ENCODE measurements at places on chromosomes 5 and 9. TPM values are rescaled to one million over a fixed set of nuclear protein-coding genes. Genes with fewer than 3 reads are reported as not detected.
A peak's percentile ranks its signal among the peaks of the same experiment; 100 is the strongest.

Gene SPATA6L
- 3.0 TPM for total RNA-seq

GRCh38 chr5:172843825-172844576, 9.9 kb downstream of the ERGIC1 start:
- no peaks in the 10 kb centered on the region for H3K36me3 ChIP-seq
- peaks cover 70% of the 10 kb centered on the region for H3K4me1 ChIP-seq
- H3K27ac ChIP-seq, result no peak overlapping the region
- H3K4me3 ChIP-seq, result no peak overlapping the region
- DNase-seq, result no peak

- no peak overlapping the region for H3K4me3 ChIP-seq
- DNase-seq, result no peak
- no peaks in the 10 kb centered on the region for H3K36me3 ChIP-seq
- H3K4me1 ChIP-seq, result no peaks in the 10 kb centered on the region
Measured at GRCh38 chr5:77748160-77748559, 28.0 kb downstream of the TBCA start.

DNA sequence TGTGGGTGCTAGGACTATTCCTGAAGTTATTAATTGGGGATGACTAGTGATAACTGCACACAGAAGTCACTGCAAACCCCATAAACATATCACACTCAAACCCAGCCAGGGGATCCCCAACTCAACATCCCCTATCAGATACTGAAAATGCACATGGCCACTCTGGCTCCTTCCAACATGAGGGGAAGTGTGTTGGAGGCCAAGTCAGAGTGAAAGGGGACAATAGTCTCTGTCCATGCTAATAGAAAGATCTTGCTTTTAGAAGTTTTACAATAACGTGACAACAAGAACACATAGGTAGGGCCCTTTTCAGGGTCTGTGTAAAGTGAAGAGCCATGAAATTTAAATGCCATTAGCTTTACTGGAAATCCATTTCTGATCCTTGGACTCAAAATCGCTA, 98.8 kb upstream of the SEMA6A start:
- no peak for DNase-seq
- no peak overlapping the region for H3K4me3 ChIP-seq
- no peaks in the 10 kb centered on the region for H3K27me3 ChIP-seq
- no peaks in the 10 kb centered on the region for H3K36me3 ChIP-seq

Gene PDLIM4
- 25.6 TPM for total RNA-seq

- H3K36me3 ChIP-seq, result no peaks in the 10 kb centered on the region
- H3K27ac ChIP-seq, result no peak overlapping the region
- no peak overlapping the region for H3K4me3 ChIP-seq
- no peaks in the 10 kb centered on the region for H3K27me3 ChIP-seq
- no peak for DNase-seq
Measured at GRCh38 chr5:4413996-4414395, 726.1 kb upstream of the ADAMTS16 start.

Gene NELFB
- total RNA-seq, result 41.4 TPM

GRCh38 chr9:90057361-90057760, 452.5 kb downstream of the GADD45G start:
- H3K27me3 ChIP-seq, result no peaks in the 10 kb centered on the region
- H3K4me3 ChIP-seq, result no peak overlapping the region
- H3K27ac ChIP-seq, result no peak overlapping the region
- no peak for DNase-seq
- H3K36me3 ChIP-seq, result no peaks in the 10 kb centered on the region
- H3K4me1 ChIP-seq, result no peaks in the 10 kb centered on the region

Gene ZNF474
- not detected for total RNA-seq

GRCh38 chr5:100803397-100803796, 99.7 kb downstream of the ST8SIA4 start:
- no peaks in the 10 kb centered on the region for H3K27me3 ChIP-seq
- H3K27ac ChIP-seq, result no peak overlapping the region
- no peak overlapping the region for H3K4me3 ChIP-seq
- H3K36me3 ChIP-seq, result no peaks in the 10 kb centered on the region
- no peaks in the 10 kb centered on the region for H3K4me1 ChIP-seq
- no peak for DNase-seq

DNA sequence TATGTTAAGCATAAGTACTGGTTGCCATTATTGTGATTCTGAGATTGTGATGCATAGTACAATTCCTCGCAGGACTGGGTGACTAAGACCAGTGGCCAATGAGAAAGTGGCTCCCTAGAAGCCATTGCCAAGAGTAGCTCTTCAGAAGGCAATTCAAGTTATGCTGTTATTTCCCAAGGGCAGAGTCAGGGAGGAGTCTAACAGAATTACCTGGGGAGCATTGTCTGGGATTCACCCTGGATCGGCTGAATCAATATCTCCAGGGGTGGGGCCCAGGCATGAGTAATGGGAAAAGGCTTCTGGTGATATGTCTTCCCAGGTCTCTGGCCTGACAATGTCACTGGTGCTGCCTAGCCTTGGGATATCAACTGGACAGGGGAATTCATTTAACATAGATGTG, 10.9 kb upstream of the ARHGEF28 start:
- no peaks in the 10 kb centered on the region for H3K27me3 ChIP-seq
- no peak overlapping the region for H3K27ac ChIP-seq
- DNase-seq, result no peak
- H3K36me3 ChIP-seq, result no peaks in the 10 kb centered on the region
- H3K4me1 ChIP-seq, result no peaks in the 10 kb centered on the region

GRCh38 chr5:90359073-90359920, 50.3 kb downstream of the CETN3 start:
- no peaks in the 10 kb centered on the region for H3K36me3 ChIP-seq
- H3K4me3 ChIP-seq, result no peak overlapping the region
- no peak for DNase-seq
- no peak overlapping the region for H3K27ac ChIP-seq

Gene IRX2
- total RNA-seq, result 5.7 TPM

Gene AMBP
- total RNA-seq, result not detected

Gene ZBTB5
- total RNA-seq, result 15.0 TPM

Gene GMCL2
- not detected for total RNA-seq

- H3K4me1 ChIP-seq, result peaks cover 34% of the 10 kb centered on the region
- no peak overlapping the region for H3K27ac ChIP-seq
- DNase-seq, result no peak
- H3K4me3 ChIP-seq, result no peak overlapping the region
- H3K36me3 ChIP-seq, result no peaks in the 10 kb centered on the region
- no peaks in the 10 kb centered on the region for H3K27me3 ChIP-seq
Measured at GRCh38 chr5:75538211-75538610, 26.5 kb downstream of the POLK start.

Gene ALDH7A1
- total RNA-seq, result 35.9 TPM

DNA sequence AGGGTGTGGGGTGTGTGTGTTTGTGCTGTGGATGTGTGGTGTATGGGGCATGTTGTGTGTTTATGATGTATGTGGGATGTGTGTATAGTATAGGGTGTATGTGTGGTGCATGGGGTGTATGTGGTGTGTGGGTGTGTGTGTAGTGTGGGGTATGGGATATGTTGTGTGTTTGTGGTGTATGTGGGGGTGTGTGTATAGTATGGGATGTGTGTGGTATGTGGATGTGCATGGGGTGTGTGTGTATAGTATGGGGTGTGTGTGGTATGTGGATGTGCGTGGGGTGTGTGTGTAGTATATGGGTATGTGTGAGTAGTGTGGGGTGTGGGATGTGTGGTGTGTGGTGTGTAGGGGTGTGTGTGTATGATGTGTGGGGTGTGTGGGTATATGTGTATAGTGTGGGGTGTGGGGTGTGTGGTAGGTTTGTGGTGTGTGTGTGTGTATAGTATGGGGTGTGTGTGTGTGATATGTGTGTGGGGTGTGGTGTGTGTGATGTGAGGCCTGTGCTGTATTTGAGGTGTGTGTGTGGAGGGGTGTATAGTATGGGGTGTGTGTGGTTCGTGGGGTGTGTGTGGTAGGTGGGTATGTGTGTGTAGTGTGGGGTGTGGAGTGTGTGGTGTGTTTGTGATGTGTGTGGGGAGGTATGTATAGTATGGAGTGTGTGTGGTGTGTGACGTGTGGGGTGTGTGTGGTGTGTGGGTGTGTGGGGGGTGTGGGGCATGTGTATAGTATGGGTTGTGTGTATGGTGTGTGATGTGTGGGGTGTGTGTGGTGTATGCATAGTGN, 10.5 kb downstream of the ECSCR start:
- H3K27ac ChIP-seq, result no peak overlapping the region
- no peaks in the 10 kb centered on the region for H3K27me3 ChIP-seq
- no peak for DNase-seq
- H3K4me3 ChIP-seq, result no peak overlapping the region
- H3K36me3 ChIP-seq, result no peaks in the 10 kb centered on the region

Gene LSM11
- 3.7 TPM for total RNA-seq

DNA sequence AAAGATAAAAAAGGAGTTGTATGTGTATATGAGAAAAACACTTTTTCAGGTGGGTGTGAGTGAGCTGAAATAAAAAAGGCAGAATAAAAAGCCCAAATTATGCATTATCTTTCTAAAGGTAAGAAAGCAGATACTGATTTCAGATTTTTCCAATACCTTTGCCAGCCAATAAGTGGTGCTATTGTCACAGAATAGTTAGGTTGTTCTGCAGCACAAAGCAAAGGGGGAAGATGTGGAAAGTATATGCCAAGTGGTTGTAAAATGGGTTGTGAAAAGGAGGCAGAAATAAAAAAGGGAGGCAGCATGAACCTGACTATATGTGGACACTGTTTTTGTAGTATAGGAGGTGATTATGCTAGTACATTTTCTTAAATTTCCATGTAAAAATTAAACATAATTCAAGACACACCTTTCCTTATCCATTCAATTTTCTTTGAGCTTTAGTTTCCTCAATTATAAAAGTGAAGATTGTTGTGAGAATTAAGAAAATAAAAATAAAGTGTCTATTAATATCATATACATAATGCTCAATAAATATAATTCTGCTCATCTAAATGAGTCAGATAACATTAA, 106.7 kb downstream of the SMIM15 start:
- no peak for DNase-seq
- no peak overlapping the region for H3K27ac ChIP-seq
- H3K4me3 ChIP-seq, result no peak overlapping the region
- no peaks in the 10 kb centered on the region for H3K27me3 ChIP-seq
- no peaks in the 10 kb centered on the region for H3K36me3 ChIP-seq

DNA sequence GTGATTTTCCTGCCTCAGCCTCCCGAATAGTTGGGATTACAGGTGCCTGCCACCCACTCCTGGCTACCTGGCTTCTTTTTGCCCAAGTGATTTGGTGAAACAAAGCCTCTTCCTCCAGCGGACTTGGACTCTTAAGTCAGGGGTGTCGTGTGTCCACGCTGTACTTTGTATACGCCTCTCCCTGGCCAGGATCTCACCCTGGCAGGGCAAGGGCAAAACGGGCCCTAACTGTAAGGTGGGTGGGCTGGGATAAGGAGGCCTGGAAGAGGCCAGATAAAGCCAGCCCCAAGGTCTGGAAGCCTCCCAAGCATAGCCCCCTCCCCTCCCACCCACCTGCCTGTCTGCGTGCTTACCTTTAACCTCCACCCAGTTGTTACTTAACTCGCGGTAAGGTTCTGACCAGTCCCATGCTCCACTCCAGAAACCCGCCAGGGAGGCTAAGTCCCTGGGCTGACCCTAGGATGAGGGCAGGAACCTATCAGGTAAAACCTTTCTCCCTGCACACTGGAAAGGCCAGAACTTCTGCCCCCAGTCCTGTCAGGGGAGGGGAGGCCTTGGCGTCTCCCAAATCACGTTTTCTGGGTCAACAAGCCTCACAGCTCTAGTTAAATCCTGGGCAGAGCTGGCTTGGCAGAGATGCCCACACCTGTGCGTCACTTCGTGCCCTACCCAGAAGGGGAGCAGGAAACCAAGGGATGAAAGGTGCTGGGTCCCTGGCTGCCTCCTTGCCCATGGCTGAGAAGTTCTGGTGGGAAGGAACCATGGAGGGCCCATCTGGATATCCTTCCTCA, 8.4 kb downstream of the CDK9 start:
- no peak overlapping the region for H3K4me3 ChIP-seq
- H3K27ac ChIP-seq, result peak overlapping the region; percentile 7
- peaks cover 18% of the 10 kb centered on the region for H3K36me3 ChIP-seq
- no peak for DNase-seq
- H3K27me3 ChIP-seq, result no peaks in the 10 kb centered on the region

DNA sequence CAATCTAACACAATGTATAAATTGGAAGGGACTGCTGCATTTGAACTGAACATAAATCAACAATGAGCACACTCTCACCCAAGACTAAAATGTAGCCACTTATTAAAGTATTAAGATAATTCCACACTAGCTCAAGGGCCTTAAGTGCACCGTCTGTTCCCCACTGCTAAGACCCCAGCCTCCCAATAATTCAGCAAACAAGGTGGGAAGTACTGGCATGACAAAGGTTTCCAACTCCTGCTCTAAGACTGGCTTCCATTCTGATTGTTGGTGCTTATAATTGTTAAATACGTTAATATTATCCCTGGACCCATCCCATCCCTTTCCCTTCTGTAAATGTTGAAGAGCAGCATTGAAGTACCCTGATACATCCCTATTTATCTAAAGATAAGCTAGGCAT, 636.7 kb downstream of the NR2F1-AS1 start:
- no peak overlapping the region for H3K27ac ChIP-seq
- no peak overlapping the region for H3K4me3 ChIP-seq
- H3K36me3 ChIP-seq, result no peaks in the 10 kb centered on the region
- no peak for DNase-seq
- H3K4me1 ChIP-seq, result no peaks in the 10 kb centered on the region
- no peaks in the 10 kb centered on the region for H3K27me3 ChIP-seq

- no peaks in the 10 kb centered on the region for H3K27me3 ChIP-seq
- DNase-seq, result no peak
- H3K4me3 ChIP-seq, result no peak overlapping the region
- H3K36me3 ChIP-seq, result no peaks in the 10 kb centered on the region
Measured at GRCh38 chr5:57939771-57940170, 457.2 kb upstream of the ACTBL2 start.

- no peaks in the 10 kb centered on the region for H3K27me3 ChIP-seq
- no peaks in the 10 kb centered on the region for H3K4me1 ChIP-seq
- no peak for DNase-seq
- H3K27ac ChIP-seq, result no peak overlapping the region
Measured at GRCh38 chr5:89187268-89187667, 304.3 kb upstream of the MEF2C start.

Gene NSG2
- total RNA-seq, result not detected

DNA sequence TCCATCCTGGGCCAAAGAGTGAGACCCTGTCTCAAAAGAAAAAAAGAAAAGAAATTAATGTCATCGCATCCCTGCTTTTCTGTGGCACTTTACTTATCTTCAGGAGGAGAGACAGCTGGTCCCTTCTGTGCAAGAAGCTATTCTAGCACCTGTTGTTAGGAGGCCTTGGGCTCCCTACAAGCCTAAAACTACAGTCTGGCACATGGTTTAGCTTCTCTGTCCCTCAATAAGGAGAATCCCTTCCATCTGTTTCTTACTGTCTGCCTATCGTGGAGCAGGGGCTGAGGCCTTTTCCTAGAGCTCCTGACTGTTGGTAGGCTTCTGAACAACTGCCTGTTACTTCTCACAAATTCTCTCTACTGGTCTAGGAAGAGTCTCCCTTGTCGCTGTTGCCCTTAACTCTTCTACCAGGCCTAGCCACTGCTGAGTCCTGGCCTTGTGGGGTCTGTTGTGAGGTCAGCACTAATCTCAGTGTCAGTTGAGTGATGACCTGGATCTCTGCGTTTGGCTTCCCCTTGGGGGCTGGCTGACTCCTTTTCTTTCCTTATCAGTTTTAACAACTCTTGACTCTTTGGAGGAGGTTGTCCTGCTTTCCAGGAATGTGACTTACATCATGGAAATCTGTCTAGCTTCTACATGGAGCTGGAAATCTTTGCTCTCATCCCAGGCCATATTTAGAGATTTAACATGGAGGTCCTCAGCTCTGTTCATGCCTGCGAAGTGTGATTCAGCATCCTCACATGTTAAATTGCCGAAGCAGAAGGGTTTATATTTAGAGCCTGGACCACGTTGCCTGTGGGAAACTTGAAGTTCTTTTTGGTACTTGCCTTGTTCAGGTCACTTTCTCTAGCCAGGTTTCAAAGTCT, 5.7 kb upstream of the GARNL3 start:
- DNase-seq, result no peak
- no peaks in the 10 kb centered on the region for H3K27me3 ChIP-seq
- H3K27ac ChIP-seq, result no peak overlapping the region
- H3K36me3 ChIP-seq, result no peaks in the 10 kb centered on the region
- no peak overlapping the region for H3K4me3 ChIP-seq
- no peaks in the 10 kb centered on the region for H3K4me1 ChIP-seq

Measured in esophagus squamous epithelium (tissue), 5 donors.